ENCODE measurements at places on chromosomes 1 and 21. TPM values are rescaled to one million over a fixed set of nuclear protein-coding genes. Genes with fewer than 3 reads are reported as not detected.

Gene TFF3
- total RNA-seq, result 0.24 TPM

Gene SUSD4
- under 0.01 TPM for total RNA-seq

Gene PTPN14
- 37.9 TPM for total RNA-seq

Gene GUCA2A
- total RNA-seq, result not detected

Gene SETDB1
- 34.5 TPM for total RNA-seq

Gene USH2A
- not detected for total RNA-seq

Gene GBP3
- 31.3 TPM for total RNA-seq

Gene CADM3
- not detected for total RNA-seq

Gene MCOLN3
- total RNA-seq, result 4.8 TPM

Gene TRPM2
- under 0.01 TPM for total RNA-seq

Gene ADCY10
- total RNA-seq, result not detected

Gene WNT2B
- total RNA-seq, result 0.43 TPM

Gene KRTAP19-1
- not detected for total RNA-seq

Gene GCSAML
- not detected for total RNA-seq

Gene TNFRSF9
- 3.1 TPM for total RNA-seq

Gene CFHR3
- total RNA-seq, result not detected

Gene SPATA46
- not detected for total RNA-seq

Gene SPRR1B
- total RNA-seq, result 15.3 TPM

Gene S100B
- total RNA-seq, result not detected

Gene TSSK3
- total RNA-seq, result not detected

Gene GJB4
- total RNA-seq, result 48.9 TPM

Gene NBPF4
- total RNA-seq, result 0.24 TPM

Gene C1orf94
- not detected for total RNA-seq

Gene CYP4A22
- not detected for total RNA-seq

Gene BRDT
- not detected for total RNA-seq

Gene CXADR
- 29.0 TPM for total RNA-seq

Gene LCE1F
- total RNA-seq, result not detected

Gene IRF6
- 613 TPM for total RNA-seq

Gene CDC42
- total RNA-seq, result 526 TPM

Gene FASLG
- total RNA-seq, result not detected

Gene LHX8
- total RNA-seq, result under 0.01 TPM

Gene MRPS15
- 86.5 TPM for total RNA-seq

Gene TXLNA
- total RNA-seq, result 38.4 TPM

Gene FYB2
- total RNA-seq, result not detected

Gene BMP8B
- total RNA-seq, result 0.72 TPM

Gene MSH4
- 0.21 TPM for total RNA-seq

Gene GBP6
- 38.6 TPM for total RNA-seq

Gene CFAP126
- not detected for total RNA-seq

Gene ATF3
- total RNA-seq, result 7.0 TPM

Gene KRTAP21-2
- total RNA-seq, result not detected

Gene INSRR
- not detected for total RNA-seq

Gene INKA2
- 1.7 TPM for total RNA-seq

Gene PDE9A
- 2.2 TPM for total RNA-seq

Gene TAF1A
- 8.2 TPM for total RNA-seq

Gene C1QTNF12
- total RNA-seq, result 1.9 TPM

Gene TAS1R3
- 0.21 TPM for total RNA-seq

All from tracheal epithelial cell (primary cell).